ENCODE measurements at places on chromosomes 1 and 21. TPM values are rescaled to one million over a fixed set of nuclear protein-coding genes. Genes with fewer than 3 reads are reported as not detected.

DNA sequence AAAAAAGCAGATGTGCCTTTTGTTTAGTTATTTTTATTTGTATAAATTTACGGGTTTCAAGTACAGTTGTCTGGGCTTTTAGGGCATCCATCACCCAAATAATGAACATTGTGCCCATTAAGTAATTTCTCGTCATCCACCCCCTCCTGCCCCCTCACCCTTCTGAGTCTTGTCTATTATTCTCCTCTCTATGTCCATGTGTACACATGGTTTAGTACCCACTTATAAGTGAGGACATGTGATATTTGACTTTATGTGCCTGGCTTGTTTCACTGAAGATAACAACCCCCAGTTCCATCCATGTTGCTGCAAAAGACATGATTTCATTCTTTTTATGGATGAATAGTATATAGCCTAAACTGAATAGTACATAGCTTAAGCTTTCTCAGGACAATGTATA is 189.2 kb downstream of the ZP4 start:
- no peak overlapping the region for H3K27ac ChIP-seq
- H3K4me1 ChIP-seq = no peaks in the 10 kb centered on the region
- no peaks in the 10 kb centered on the region for H3K36me3 ChIP-seq
- no peaks in the 10 kb centered on the region for H3K27me3 ChIP-seq

Gene NECTIN4
- polyA plus RNA-seq = 2.1 TPM

Gene L1TD1
- polyA plus RNA-seq = 0.05 TPM

Gene SLC35D1
- 3.5 TPM for polyA plus RNA-seq

Gene ZBED6
- polyA plus RNA-seq = 1.3 TPM

GRCh38 chr1:111270771-111271463 is 19.7 kb upstream of the CHIA start:
- H3K4me3 ChIP-seq = no peak overlapping the region
- no peak overlapping the region for H3K27ac ChIP-seq
- DNase-seq = no peak
- H3K4me1 ChIP-seq = no peaks in the 10 kb centered on the region
- peaks cover 27% of the 10 kb centered on the region for H3K27me3 ChIP-seq
- H3K36me3 ChIP-seq = no peaks in the 10 kb centered on the region

Gene RIPPLY3
- 0.26 TPM for polyA plus RNA-seq

Gene SLFNL1
- 0.89 TPM for polyA plus RNA-seq

DNA sequence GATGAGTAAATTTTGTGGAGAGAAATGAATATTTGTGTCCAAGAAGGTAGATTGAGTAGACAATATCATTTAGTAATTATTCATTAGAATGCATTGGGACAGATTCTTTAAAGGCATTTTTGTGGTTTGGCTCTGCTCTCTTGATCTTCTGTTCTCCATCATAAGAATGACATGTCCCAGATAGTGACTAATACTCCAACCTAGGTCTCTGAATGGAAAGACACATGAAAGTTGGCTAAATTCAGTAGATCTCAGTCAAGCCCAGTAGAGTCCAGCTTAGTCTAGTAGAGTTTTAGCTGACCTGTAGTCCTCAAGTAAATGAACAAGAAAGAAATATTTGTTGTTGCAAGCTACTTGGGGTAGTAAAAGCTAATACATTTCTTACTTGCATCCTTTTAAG is 61.8 kb upstream of the DNAH14 start:
- no peaks in the 10 kb centered on the region for H3K27me3 ChIP-seq
- no peak overlapping the region for H3K27ac ChIP-seq

GRCh38 chr1:36807262-36807661 is 227.1 kb downstream of the GRIK3 start:
- H3K27ac ChIP-seq = no peak overlapping the region
- no peaks in the 10 kb centered on the region for H3K27me3 ChIP-seq
- no peak for DNase-seq
- H3K4me1 ChIP-seq = no peaks in the 10 kb centered on the region
- H3K4me3 ChIP-seq = no peak overlapping the region

DNA sequence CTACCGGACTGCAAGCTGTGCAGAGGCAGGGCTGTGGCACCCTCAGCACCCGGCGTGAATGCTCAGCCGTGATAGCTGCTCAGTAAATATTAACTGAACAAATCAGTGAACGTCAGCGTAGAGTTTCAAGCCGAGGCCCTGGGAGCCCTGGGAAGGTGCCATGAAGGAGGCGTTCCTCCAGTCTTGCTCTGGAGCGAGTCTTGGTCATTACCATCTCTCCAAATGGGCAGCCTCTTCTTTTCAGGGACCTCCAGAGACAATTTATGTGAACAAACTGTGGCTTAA is 449.2 kb downstream of the CAMTA1 start:
- H3K36me3 ChIP-seq = no peaks in the 10 kb centered on the region
- no peak overlapping the region for H3K27ac ChIP-seq
- DNase-seq = no peak
- no peaks in the 10 kb centered on the region for H3K4me1 ChIP-seq

Gene RAB25
- 56.3 TPM for polyA plus RNA-seq

GRCh38 chr1:36937371-36937770 is 96.9 kb downstream of the GRIK3 start:
- H3K4me1 ChIP-seq = no peaks in the 10 kb centered on the region
- H3K27me3 ChIP-seq = no peaks in the 10 kb centered on the region
- H3K4me3 ChIP-seq = no peak overlapping the region
- no peaks in the 10 kb centered on the region for H3K36me3 ChIP-seq
- H3K27ac ChIP-seq = no peak overlapping the region
- no peak for DNase-seq

- H3K4me3 ChIP-seq = peak overlapping the region; percentile 10
- no peaks in the 10 kb centered on the region for H3K4me1 ChIP-seq
- H3K27ac ChIP-seq = peak overlapping the region; percentile 82
Observed at GRCh38 chr1:169529068-169529642, 43.4 kb upstream of the SLC19A2 start.

DNA sequence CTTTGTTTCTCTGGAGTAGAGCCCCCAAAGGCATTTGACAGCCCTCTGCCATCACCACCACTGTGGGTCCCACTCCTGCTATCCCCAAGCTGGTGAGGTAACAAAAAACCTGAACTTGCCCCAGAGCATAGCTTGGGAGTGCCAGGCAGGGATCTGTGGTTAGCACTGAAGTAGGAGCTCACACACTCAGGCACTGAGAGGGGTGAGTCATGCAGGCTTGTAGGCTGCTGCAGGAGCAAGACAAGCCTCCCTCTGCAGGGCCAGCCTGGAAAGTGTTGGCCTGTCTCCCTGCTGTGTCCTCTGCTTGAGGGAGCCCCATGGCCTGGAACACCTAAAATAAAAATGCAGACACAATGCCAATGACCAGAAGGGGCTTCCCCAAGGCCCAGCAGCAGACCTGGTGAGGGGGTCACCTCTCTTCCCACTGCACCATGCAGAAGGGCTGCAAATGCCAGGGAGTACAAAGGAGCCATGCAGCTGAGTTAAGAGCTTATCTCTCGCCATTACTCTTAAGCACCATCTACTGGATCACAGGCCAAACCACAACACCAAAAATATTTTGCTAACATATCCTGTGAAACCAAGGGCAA is 108.9 kb upstream of the POGK start:
- H3K27ac ChIP-seq = no peak overlapping the region
- no peaks in the 10 kb centered on the region for H3K27me3 ChIP-seq
- H3K36me3 ChIP-seq = no peaks in the 10 kb centered on the region
- no peak overlapping the region for H3K4me3 ChIP-seq
- H3K4me1 ChIP-seq = no peaks in the 10 kb centered on the region

GRCh38 chr1:164635059-164635802 is 76.2 kb downstream of the PBX1 start:
- no peak overlapping the region for H3K4me3 ChIP-seq
- H3K27me3 ChIP-seq = no peaks in the 10 kb centered on the region
- H3K36me3 ChIP-seq = no peaks in the 10 kb centered on the region
- no peak for DNase-seq
- H3K27ac ChIP-seq = peak overlapping the region; percentile 75

DNA sequence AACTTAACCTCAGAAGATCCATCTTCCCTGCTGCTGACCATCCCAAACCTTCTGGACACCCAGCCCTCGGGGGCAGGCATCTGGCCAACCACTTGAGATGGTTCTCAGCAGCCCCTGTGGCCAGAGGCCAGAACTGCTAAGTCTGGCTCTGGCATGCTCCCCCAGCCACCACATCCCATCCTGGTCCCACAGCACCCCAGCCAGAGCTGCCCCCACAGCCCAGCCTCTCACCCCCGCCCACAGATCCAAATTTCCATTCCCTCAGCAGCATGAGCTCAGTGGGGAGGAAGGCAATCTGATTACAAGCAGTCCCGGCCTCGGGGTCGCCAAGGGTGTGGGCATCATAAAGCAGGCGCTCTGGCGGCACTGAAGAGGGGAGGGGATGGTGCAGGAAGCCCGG is 45.6 kb downstream of the GLIS1 start:
- H3K27ac ChIP-seq = no peak overlapping the region
- no peak overlapping the region for H3K4me3 ChIP-seq
- H3K27me3 ChIP-seq = no peaks in the 10 kb centered on the region
- no peaks in the 10 kb centered on the region for H3K4me1 ChIP-seq
- no peaks in the 10 kb centered on the region for H3K36me3 ChIP-seq

- H3K27ac ChIP-seq = peak within 1 kb of the TSS; percentile 97
- H3K36me3 ChIP-seq = peaks cover 24% of the 10 kb centered on the region
- peak; percentile 97 for DNase-seq
- H3K27me3 ChIP-seq = no peaks in the 10 kb centered on the region
- peak within 1 kb of the TSS; percentile 93 for H3K4me3 ChIP-seq
- peaks cover 13% of the 10 kb centered on the region for H3K4me1 ChIP-seq
Observed at GRCh38 chr1:26921540-26922430, at the start of gene NUDC. Gene NUDC, plus strand, starts transcription at chr1:26921743. Its CDS starts 106 bp downstream, at chr1:26921849.

Gene NEK2
- not detected for polyA plus RNA-seq

Gene ERICH3
- polyA plus RNA-seq = 0.42 TPM

GRCh38 chr1:39735731-39736130 is 3.0 kb upstream of the PPIE start:
- no peaks in the 10 kb centered on the region for H3K36me3 ChIP-seq
- H3K4me3 ChIP-seq = no peak overlapping the region
- H3K27ac ChIP-seq = no peak overlapping the region
- H3K4me1 ChIP-seq = peaks cover 28% of the 10 kb centered on the region

Gene YBX1
- 193 TPM for polyA plus RNA-seq

GRCh38 chr1:58437623-58438022 is 108.9 kb downstream of the OMA1 start:
- no peak for DNase-seq
- no peak overlapping the region for H3K4me3 ChIP-seq
- no peaks in the 10 kb centered on the region for H3K36me3 ChIP-seq
- H3K4me1 ChIP-seq = no peaks in the 10 kb centered on the region
- no peak overlapping the region for H3K27ac ChIP-seq

- H3K27ac ChIP-seq = no peak overlapping the region
- no peak for DNase-seq
- no peaks in the 10 kb centered on the region for H3K27me3 ChIP-seq
- no peak overlapping the region for H3K4me3 ChIP-seq
Observed at GRCh38 chr1:245095903-245096302, 58.9 kb upstream of the KIF26B start.

DNA sequence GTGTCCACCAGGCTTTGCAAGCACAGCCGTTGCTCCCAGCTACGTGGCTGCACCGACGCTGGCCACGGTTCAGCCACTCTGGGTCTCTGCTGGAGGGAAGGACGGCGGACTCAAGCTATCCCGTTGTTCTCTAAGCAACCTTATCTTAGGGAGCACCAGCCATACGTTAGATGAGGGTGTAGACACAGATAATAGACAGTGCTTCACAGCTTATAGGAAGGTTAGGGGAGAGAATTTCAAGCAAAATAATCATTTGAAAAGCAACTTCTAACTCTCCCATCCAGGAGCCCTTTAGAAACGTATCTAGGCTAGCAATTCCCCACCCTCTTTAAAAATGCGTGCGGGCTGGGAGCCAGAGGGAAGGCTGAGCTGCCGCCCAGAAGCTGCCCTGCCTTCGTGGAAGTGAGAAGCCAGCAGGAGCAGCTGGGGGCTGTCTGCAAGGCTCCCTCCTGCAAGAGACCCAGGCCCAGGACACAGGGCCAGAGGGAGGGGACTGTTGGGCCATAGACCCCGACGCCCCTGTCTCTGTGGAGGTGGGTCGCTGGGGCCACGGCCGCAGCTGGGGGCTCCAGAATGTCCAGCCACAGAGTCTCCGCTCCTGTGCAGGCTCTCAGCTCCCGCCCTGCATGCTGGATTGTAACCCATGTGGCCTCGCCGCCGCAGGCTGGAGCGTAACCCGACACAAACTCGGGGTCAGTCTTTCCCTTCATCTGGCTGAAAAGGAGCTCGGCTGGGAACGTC is 31.2 kb upstream of the COL6A2 start:
- H3K36me3 ChIP-seq = no peaks in the 10 kb centered on the region
- H3K4me3 ChIP-seq = no peak overlapping the region
- no peaks in the 10 kb centered on the region for H3K27me3 ChIP-seq

Gene DYNLT5
- polyA plus RNA-seq = 0.72 TPM

GRCh38 chr1:197933647-197934046 is 16.5 kb downstream of the LHX9 start:
- H3K36me3 ChIP-seq = no peaks in the 10 kb centered on the region
- no peak for DNase-seq
- no peaks in the 10 kb centered on the region for H3K27me3 ChIP-seq

DNA sequence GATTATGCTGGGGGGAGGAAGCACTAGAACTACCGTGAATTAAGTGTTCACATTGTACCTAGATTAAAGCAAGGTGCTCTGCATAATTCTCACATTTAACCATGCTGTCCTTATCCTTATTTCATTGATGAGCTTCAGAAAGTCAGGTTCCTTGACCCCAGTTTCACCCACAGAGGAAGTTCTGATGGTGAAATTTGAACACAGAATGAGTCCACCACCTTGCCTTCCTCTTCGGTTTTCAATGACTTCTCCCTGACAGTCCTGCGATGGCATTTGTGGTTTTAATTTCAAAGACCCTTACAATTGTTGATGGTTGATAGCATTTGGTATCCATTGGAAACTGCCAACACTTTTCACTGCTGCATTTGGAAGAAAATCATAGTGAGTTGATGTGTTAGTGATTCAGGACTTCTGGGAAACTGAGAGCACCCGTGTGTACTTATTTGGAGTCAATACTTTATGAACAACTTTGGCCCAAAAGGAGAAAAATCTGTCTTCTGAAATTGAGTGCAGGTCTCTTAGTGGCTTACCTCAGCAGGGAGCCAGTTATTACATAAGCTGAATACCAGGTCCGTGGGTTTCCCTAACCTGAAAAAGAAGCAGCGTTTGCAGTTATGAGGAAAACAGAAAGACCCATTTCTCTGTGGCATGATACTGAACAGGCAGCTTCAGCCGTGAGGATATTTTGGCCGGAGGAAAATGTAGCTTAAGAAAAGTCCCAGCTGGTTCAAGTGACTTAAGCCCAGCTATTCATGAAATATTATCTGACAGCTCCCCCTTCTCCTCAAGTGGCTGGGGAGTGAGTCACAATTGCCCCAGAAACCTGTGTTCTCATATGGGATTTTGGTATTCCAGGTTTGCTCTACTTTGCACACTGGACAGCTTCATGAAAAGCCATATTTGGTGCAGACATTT is 47.5 kb downstream of the ROR1 start:
- no peak for DNase-seq
- H3K4me1 ChIP-seq = peaks cover 7% of the 10 kb centered on the region
- no peaks in the 10 kb centered on the region for H3K27me3 ChIP-seq
- H3K27ac ChIP-seq = no peak overlapping the region
- no peak overlapping the region for H3K4me3 ChIP-seq
- H3K36me3 ChIP-seq = no peaks in the 10 kb centered on the region

Measured in pancreas (tissue), 10 donors.